ENCODE measurements at places on chromosomes 2 and 18.

GRCh38 chr2:62118160-62118559 lies 77.8 kb upstream of the B3GNT2 start:
- DNase-seq, result no peak

DNA sequence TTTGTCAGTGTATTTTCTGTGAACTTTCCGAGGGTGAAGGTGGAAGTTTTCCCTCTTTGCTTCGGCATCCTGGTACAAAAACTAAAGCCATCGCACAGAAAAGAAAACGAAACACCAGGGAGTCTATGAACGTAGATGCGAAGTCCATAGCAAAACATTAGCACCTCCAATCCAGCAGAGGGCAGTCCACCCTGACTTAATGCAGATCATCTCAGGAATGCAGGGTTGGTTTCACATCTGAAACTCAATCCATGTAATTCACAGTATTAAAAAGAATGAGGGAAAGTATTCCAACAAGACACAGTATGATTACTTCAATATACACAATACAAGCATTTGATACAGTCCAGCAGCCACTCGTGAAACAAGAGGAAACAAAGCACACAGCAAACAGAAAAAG lies 70.8 kb downstream of the RTP5 start:
- no peak for DNase-seq

- no peak for DNase-seq
Measured at GRCh38 chr2:144431998-144432397, 87.9 kb downstream of the ZEB2 start.

DNA sequence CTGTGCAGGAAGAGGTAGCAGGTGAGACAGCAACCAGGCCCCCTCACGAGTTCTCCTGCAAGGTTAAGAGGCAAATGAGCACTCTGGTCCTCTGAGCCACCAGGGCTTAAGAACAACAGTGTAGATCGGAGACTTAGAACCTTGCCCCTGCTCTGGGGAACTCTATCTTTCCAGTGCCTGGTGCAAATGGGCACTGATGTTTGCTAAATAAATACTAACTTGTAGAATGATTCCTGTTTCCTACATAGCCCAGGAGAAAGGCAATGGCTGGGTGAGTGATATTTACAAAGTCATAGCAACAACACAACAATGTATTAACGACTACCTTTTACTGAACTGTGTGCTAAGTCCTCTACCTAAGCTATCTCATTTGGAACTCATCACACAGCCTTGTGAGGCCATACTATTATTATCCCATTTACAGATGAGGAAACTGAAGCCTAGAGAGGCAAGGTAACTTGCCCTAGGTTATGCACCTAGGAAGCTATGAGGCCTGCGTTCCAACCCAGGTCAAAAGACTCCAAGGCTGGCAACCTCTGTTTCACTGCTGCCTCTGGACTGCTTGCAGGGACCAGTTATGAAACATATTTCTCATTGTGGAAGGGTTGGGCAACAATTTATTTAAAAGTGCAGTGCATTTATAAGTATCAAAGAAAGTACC lies 4.3 kb downstream of the ATP8B1 start:
- no peak for DNase-seq

DNA sequence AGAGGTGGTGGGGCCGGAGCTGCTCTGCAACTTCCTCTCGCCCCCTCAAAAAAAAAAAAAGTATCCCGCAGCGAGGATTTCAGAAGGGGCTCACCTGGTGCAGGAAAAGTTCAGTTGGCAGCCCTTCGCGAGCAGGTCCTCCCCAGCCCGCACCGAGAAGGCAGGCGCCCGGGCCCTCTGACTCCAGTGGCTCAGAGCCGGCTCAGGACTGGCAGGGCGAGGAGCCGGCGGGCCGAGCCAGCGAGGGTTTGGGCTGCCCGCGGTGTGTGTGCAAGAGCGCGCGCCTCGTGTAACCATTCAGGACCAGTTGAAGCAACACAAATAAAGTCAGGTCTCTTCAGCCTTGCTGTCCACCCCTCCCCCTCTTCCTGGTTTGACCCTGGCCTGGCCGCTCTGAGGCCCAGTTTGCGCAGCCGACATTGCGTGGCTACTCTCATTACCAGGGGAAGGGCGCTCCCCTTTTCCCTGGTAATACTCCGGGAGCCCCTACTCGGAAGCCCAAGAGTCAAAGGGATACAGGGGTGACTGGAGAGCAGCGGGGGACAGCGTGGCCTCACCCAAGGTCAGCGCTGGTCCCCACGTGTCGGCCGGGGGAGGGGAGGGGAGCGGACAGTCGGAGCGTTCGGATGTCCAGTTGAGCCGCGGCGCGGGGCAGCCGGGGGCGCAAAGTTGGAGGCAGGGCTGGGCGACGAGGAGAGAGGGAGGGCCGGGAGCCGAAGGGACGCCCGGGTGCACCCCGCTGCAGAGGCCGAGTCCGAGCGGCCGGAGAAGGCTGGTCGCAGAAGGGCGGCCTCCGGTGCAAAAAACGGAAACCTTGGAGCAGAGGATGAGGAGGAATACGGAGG lies 12.3 kb downstream of the EN1 start:
- DNase-seq, result no peak
